Endodermal cell (in vitro differentiated cells): ENCODE measurements at places on chromosomes 3 and 15.

- no peak for DNase-seq
Measured at GRCh38 chr3:94036909-94037507, 8.6 kb upstream of the STX19 start.

GRCh38 chr15:47718497-47719437, 1.5 kb downstream of the SEMA6D start:
- peak; percentile 57 for DNase-seq

GRCh38 chr3:23442598-23443383, 239.7 kb downstream of the UBE2E2 start:
- no peak for DNase-seq

DNA sequence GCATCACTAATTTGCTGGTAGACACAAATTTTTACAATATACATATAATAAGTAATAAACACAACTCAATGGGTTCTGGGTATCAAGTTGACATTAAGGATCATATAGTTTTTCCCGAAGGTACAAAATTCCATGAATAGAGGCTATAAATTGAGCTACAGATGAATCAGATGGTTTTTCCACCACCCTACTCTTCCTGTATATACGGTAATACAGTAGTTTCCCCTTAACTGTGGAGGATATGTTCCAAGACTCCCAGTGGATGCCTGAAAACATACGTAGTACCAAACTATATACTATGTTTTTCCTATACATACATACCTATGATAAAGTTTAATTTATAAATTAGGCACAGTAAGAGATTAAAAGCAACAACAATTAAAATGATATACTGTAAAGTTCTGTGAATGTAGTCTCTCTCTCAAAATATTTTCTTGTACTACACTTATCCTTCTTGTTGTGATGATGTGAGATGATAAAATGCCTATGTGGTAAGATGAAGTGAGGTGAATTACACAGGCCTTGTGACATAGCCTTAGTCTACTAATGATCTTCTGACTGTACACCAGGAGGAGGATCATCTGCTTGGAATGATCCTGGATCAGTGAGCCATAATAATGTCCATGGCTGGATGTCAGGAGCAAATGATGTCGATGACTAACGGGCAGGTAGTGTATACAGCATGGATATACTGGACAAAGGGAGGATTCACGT, 116.7 kb downstream of the NR1I2 start:
- no peak for DNase-seq

DNA sequence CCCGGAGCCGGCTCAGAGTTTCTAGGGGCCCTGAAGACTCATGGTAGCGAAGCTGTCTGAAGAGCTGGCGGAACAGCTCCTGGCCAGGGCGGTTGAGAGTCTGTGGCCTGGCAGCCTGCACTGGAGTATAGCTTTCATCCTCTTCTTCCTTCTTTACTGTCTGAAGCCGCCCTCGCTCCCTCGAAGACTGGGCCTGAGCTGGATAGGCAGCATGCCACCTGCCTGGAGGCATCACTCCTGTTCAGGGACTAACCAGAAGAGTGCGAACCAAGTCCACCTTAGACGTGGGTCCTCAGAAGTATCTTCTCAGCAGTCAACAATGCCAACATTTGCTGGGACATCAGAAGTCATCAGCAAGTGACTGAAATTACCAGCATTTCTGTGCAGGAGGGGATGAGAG, 22.2 kb downstream of the ZNF445 start:
- DNase-seq, result no peak

DNA sequence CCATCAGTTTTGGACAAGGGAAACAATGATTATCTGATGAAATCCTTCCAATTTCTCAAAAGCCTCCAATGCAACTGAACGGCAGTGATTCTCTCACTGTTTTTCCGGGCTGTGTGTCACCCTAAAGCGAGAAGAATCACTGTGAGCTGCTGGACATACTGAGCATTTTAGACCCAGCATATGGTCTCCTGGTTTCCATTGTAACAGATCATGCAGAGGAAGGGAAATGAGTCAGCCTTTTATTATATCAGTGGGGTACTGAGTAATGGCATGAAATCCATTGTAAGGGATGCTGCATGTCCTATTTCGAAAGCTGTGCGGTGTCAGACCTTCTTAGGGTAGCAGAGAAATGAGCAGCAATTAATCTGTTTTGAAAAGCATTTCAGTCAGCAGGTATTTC, 287.1 kb downstream of the IL5RA start:
- no peak for DNase-seq
